ENCODE measurements at places on chromosomes 2 and 18. TPM values are rescaled to one million over a fixed set of nuclear protein-coding genes. Genes with fewer than 3 reads are reported as not detected.

The CIB4 gene
- total RNA-seq = not detected

The LONRF2 gene
- 0.16 TPM for total RNA-seq

The KCNF1 gene
- total RNA-seq = not detected

GRCh38 chr2:227864161-227864756, 7.2 kb upstream of the DAW1 start:
- no peak for ATAC-seq

- no peak for ATAC-seq
Observed at GRCh38 chr18:59514203-59514602, 155.1 kb upstream of the LMAN1 start.

- no peak for ATAC-seq
Observed at GRCh38 chr18:49141491-49141890, 190.7 kb upstream of the SMAD7 start.

GRCh38 chr2:8247905-8248622, 433.8 kb upstream of the ID2 start:
- no peak for ATAC-seq

- no peak for ATAC-seq
Observed at GRCh38 chr2:19775315-19775714, 126.5 kb downstream of the TTC32 start.

DNA sequence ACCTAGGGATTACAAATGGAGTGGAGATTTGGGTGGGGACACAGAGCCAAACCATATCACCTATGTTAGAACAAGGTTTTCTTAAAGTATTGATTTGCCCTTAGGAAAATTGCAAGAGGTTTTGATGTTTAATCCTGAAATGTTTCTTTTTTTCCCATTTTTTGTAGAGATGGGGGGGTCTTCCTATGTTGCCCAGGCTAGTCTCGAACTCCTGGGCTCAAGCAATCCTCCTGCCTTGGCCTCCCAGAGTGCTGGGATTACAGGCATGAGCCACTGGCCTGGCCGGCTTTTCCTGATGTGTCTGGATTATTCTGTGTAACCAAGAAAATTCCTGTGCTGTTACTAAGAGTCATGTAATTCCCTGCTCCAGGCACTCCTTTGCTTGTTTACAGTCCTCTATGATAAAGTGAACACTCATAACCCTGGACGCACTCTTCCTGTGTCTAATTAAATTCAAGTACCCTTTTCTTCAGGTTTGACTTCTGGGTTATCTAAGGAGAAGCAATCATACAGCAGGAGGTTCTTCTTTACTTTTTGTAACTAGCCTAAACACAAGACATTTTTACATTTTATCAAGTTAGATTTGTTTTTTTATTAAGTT, 15.0 kb upstream of the CTDP1 start:
- ATAC-seq = no peak

DNA sequence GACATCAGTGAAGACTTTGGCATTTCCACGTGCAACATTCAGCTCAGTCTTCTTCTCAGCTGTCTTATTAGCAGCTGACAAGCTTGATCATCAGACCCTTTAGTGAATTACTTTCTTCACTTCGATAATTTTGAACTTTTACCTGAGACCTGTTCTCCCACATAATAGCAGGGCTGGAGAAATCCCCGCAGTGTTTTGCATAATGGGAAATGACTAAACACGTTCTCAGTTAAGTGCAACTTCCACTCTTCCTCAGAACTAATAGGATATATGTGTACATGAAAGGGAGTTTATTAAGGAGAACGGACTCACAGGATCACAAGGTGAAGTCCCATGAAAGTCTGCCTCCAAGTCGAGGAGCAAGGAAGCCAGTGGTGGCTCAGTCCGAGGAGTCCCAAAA, 28.8 kb upstream of the MBP start:
- no peak for ATAC-seq

GRCh38 chr18:62781893-62782292, 66.6 kb downstream of the PHLPP1 start:
- no peak for ATAC-seq
